WTC11 (cell line): ENCODE measurements at places on chromosomes 2 and 18.

- no peak overlapping the region for H3K4me3 ChIP-seq
- no peaks in the 10 kb centered on the region for H3K36me3 ChIP-seq
- no peak for DNase-seq
Measured at GRCh38 chr2:168212866-168213265, 34.5 kb downstream of the STK39 start.

- H3K4me1 ChIP-seq: no peaks in the 10 kb centered on the region
- H3K27ac ChIP-seq: no peak overlapping the region
- peaks cover 63% of the 10 kb centered on the region for H3K36me3 ChIP-seq
- H3K4me3 ChIP-seq: no peak overlapping the region
- DNase-seq: no peak
Measured at GRCh38 chr2:5895284-5895683, 203.1 kb downstream of the SOX11 start.

DNA sequence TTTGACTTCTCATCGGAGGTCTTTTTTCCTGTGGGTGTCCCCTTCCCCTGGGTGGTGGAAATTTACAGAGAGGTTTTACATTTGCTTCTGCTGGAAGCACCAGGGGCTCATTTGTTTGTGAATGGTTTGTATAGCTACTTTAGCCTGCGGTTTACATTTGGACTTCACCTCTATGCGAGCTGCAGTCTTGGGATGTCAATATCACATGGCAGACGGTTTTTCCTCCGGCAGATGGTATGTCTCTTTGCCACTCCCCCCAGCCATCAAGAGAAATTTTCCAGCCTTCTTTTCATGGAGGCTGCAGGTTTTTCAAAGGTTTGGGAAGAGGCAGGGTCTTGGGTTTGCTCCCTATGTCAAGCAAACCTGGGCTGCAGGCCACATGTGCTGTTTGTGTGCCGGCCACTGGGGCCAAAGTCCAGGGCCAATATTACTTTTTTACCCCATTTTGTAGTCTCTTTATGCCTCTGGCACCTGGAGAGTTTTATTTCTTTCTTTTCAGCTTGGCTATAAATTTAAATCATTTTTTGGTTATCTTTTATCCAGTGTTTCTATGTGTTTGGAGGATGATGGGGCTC is 23.9 kb upstream of the BOD1L2 start:
- H3K27ac ChIP-seq: peak overlapping the region; percentile 67
- H3K36me3 ChIP-seq: no peaks in the 10 kb centered on the region

- H3K4me3 ChIP-seq: no peak overlapping the region
- H3K27me3 ChIP-seq: no peaks in the 10 kb centered on the region
Measured at GRCh38 chr2:123495241-123495640, 529.8 kb upstream of the CNTNAP5 start.

DNA sequence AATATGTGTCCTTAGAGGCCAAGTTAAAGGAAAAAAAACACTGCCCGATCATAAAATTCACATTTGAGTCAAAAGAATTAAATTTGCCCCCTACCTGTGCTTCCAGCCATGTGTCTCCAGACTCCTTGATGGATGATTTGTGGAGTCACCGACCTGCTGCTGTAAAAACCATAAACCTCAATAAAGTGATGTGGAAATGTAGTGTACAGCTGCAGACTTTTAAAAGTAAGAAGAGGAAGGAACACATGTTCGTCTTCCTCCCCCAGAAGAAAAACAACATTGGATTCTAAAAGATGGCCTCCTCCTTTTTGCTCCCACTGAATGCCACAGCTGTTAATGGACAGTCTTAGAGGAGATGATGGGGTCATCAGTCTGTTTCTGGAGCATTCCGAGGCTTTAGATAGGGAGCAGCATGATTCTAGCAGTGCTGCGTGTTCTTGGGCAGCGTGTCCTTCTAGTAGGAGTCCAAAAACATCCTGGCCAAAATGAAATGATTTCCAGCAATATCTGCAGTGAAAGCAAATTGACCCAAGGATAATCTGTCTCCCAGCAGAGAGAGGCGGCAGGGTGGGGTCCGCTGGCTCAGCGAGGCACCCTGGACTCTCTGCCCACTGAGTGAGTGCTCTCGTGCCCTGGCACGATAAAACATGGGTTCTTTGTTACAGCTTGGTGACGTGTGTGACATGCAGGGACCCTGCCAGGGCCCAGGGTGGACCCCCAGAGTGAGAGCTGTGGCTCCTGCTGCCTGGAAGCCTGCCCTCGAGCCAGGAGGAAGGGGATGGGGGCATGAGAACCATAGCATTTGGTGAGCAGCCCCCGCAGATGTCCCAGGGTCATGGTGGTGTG is 196.1 kb downstream of the FAM210A start:
- no peaks in the 10 kb centered on the region for H3K36me3 ChIP-seq
- no peak for DNase-seq
- H3K4me1 ChIP-seq: peaks cover 6% of the 10 kb centered on the region; the same call in 1 of the 2 replicates
- no peak overlapping the region for H3K4me3 ChIP-seq

DNA sequence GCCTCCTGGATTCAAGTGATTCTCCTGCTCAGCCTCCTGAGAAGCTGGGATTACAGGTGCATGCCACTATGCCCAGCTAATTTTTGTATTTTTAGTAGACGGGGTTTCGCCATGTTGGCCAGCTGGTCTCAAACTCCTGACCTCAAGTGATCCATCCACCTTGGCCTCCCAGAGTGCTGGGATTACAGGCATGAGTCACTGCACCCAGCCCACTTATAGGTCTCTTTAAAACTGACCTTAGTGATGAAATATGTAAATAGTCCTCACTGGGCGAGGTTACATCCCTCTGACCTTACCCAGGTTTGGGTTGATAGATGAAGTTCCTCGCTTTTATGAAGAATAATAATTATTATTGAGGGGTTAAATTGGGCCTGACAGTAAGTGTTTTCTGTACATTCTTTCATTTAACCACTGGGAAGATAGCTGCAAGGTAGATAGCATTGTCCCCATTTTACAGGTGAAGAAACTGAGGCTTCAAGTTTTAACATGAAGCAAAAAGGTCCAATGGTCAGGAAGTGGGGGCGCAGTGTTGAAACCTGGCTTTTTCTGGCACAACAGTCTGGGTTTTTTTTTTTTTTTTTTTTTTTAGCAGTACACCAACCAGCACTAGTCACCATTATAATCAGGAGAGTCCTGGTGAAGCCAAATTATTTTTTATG is 174.8 kb upstream of the EPAS1 start:
- no peaks in the 10 kb centered on the region for H3K36me3 ChIP-seq
- no peak for DNase-seq
- no peak overlapping the region for H3K4me3 ChIP-seq
- H3K27me3 ChIP-seq: no peaks in the 10 kb centered on the region
- no peaks in the 10 kb centered on the region for H3K4me1 ChIP-seq

GRCh38 chr18:2920027-2920426 is 73.2 kb downstream of the EMILIN2 start:
- peaks cover 57% of the 10 kb centered on the region for H3K36me3 ChIP-seq
- peaks cover 43% of the 10 kb centered on the region for H3K4me1 ChIP-seq
- no peak for DNase-seq
- H3K4me3 ChIP-seq: no peak overlapping the region

DNA sequence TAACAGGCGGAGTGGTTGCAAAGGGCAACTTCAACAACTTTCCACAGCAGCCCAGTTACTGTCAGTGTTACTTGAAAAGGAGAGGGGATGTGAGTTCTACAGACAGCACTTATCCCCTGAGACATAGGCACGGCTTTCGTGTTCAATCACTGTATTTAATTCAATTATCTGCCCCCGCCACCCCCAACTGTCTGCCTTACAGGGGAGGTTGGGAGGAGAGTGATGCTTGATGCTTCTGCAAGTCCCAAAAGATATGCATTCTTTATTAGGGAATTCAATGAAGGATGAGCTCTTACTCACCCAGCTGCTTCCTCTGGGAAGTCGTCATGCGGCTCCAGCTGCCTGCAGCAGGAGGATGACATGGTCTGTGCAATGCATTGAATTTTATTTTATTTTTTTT is 639.9 kb downstream of the DCC start:
- H3K27ac ChIP-seq: no peak overlapping the region
- peaks cover 7% of the 10 kb centered on the region for H3K4me1 ChIP-seq
- no peak for DNase-seq
- no peak overlapping the region for H3K4me3 ChIP-seq

DNA sequence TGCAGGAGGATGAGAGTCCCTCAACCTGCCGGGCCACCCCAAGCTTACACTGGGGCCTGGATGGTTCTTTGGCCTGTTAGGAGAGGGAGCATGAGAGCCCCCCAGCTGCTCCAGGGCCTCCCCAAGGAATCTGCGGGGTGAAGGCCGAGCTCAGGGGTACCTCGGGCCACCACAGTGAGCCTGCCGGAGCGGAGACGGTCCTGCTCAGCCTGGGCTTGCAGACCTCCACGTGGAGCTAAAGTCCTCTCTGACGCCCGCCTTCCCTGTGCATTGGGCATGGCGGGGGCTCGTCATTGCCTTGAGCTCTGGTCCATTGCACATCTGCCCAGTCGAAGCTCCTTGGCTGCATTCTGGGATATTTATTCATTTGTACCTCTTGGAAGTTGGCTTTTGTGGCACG is 62.7 kb downstream of the ASB1 start:
- no peaks in the 10 kb centered on the region for H3K36me3 ChIP-seq
- no peaks in the 10 kb centered on the region; the same call in 1 of the 2 replicates for H3K27me3 ChIP-seq
- H3K4me1 ChIP-seq: peaks cover 6% of the 10 kb centered on the region
- no peak overlapping the region for H3K4me3 ChIP-seq
- DNase-seq: no peak

DNA sequence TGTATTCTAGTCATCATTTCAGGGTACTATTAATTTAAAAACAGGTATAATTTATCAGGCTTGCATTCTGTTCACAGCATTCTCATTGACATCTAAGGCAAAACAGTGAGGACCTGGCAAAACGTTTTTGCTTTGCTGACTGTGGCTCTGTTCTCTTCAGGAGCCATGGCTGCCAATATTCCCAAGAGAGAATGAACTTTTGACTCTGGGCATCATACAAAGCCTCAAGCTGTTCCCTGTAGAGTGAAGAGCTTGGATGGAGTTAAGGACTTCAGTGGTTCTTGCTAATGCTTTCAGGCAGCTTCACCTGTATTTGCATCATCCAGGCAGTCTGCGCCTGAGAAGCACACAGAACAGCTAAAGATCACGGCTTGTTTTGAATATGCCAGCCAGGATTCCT is 65.9 kb upstream of the CAVIN2 start:
- H3K36me3 ChIP-seq: no peaks in the 10 kb centered on the region
- peaks cover 35% of the 10 kb centered on the region for H3K4me1 ChIP-seq
- H3K27ac ChIP-seq: no peak overlapping the region

GRCh38 chr2:74091391-74091790 is 56.3 kb downstream of the BOLA3 start:
- H3K4me3 ChIP-seq: no peak overlapping the region
- H3K27me3 ChIP-seq: no peaks in the 10 kb centered on the region
- DNase-seq: no peak
- H3K27ac ChIP-seq: no peak overlapping the region; the same call in none of the 2 replicates
- H3K4me1 ChIP-seq: peaks cover 7% of the 10 kb centered on the region

- no peak overlapping the region for H3K27ac ChIP-seq
- no peaks in the 10 kb centered on the region for H3K36me3 ChIP-seq
- H3K4me1 ChIP-seq: no peaks in the 10 kb centered on the region
- H3K27me3 ChIP-seq: no peaks in the 10 kb centered on the region
- no peak overlapping the region for H3K4me3 ChIP-seq
Measured at GRCh38 chr2:59578349-59578748, 975.1 kb downstream of the BCL11A start.

DNA sequence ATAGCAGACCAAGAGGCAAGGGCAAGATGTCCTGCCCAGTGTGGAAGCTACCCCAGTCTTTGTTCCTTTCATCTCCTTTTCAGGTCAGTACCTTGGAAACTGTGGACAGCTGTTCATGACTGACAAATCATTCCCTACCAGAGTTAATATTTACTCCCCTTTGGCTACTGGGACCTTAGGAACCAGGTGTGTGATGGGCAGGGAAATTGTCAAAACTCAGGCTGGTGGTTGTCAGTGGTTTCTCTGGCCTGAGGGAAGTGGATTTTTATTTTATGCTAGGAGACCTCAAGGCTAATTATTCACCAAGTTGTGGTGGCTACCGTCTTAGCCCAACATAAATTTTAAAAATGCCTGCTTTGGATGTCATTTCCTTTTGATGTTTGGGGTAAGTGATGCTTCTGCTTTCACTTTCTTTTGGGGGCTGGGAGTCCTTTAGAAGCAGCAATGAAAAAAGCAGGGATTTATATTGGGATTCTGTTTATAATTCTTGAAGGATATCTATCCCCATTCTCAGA is 119.3 kb downstream of the SETBP1 start:
- no peak overlapping the region for H3K27ac ChIP-seq
- no peak for DNase-seq
- H3K27me3 ChIP-seq: no peaks in the 10 kb centered on the region; the same call in 1 of the 2 replicates
- peaks cover 14% of the 10 kb centered on the region for H3K36me3 ChIP-seq

- no peaks in the 10 kb centered on the region for H3K27me3 ChIP-seq
- H3K4me1 ChIP-seq: peaks cover 58% of the 10 kb centered on the region
- no peak overlapping the region for H3K4me3 ChIP-seq
- peak overlapping the region; percentile 69 for H3K27ac ChIP-seq
- peaks cover 8% of the 10 kb centered on the region for H3K36me3 ChIP-seq
Measured at GRCh38 chr18:46260016-46260878, 156.1 kb downstream of the HAUS1 start.

- no peak overlapping the region; the same call in 1 of the 2 replicates for H3K27ac ChIP-seq
- no peaks in the 10 kb centered on the region for H3K36me3 ChIP-seq
- H3K27me3 ChIP-seq: no peaks in the 10 kb centered on the region
- DNase-seq: no peak
- peaks cover 19% of the 10 kb centered on the region for H3K4me1 ChIP-seq
Measured at GRCh38 chr18:43665105-43665788, 388.0 kb upstream of the SYT4 start.

DNA sequence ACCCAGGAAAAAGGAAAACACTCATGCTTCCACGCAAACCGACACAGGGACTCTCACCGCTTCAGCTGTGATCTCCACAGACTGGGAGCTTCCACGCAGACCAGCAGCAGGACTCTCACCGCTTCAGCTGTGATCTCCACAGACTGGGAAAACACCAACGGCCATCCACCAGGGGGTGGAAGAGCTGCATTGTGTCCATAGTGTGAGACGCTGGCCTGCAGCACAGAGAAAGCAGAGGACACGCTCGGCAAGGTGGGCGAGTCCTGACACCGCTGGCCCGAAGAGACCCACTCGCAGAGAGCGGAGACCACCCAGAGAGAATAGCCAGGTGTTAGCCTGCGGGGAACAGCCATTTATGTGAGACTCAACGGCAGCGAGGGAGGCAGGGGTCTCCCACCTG is 42.5 kb upstream of the NFATC1 start:
- peak; percentile 44 for DNase-seq
- no peak overlapping the region for H3K27ac ChIP-seq
- H3K4me3 ChIP-seq: no peak overlapping the region
- H3K4me1 ChIP-seq: no peaks in the 10 kb centered on the region
- no peaks in the 10 kb centered on the region for H3K27me3 ChIP-seq

DNA sequence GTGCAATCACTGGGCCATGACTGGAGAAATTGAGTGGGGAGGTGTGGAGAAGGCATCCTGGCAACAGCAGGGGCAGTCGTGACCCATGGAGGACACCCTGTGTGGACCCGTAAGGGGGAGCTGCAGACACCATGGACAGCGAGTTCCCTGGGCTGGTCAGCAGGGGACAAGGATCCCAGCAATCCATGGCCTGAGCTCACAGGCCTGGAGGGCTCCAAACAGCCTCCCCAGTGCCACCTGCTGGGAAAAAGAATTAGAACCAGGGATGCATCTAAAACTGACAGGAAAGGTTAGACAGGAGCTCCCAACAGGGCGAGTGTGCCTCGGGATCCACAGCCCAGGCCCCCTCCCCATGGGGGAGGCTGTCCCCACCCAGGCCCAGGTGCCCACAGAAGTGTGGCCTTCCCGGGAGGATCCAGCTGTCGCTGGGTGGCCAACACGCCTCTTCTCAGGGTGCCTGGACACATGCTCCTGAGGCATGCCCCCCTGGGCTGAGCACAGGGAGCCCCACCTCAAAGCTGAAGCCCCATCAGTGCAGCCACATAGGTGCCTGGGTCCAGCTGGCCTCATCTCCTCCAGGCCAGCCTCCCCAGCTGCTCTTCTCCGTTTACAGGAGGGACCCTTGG is 20.5 kb upstream of the KIF1A start:
- no peak overlapping the region for H3K4me3 ChIP-seq
- H3K27ac ChIP-seq: no peak overlapping the region
- H3K27me3 ChIP-seq: peaks cover 7% of the 10 kb centered on the region
- peaks cover 8% of the 10 kb centered on the region for H3K36me3 ChIP-seq
- DNase-seq: peak; percentile 68
